ENCODE measurements at places on chromosomes 5 and 9. TPM values are rescaled to one million over a fixed set of nuclear protein-coding genes. Genes with fewer than 3 reads are reported as not detected.

CAMK2A gene
- total RNA-seq, result 2.0 TPM

DOLPP1 gene
- 25.3 TPM for total RNA-seq

PCDHA9 gene
- under 0.01 TPM for total RNA-seq

TRPM6 gene
- under 0.01 TPM for total RNA-seq

CKMT2 gene
- 0.29 TPM for total RNA-seq

ZNF622 gene
- 44.2 TPM for total RNA-seq

NR5A1 gene
- total RNA-seq, result not detected

DBH gene
- not detected for total RNA-seq

C5orf34 gene
- 12.0 TPM for total RNA-seq

GPR21 gene
- 1.4 TPM for total RNA-seq

BTNL9 gene
- not detected for total RNA-seq

BHMT2 gene
- total RNA-seq, result 1.1 TPM

JMY gene
- 15.1 TPM for total RNA-seq

RGP1 gene
- 17.1 TPM for total RNA-seq

PCDHGA12 gene
- 30.0 TPM for total RNA-seq

CACNA1B gene
- under 0.01 TPM for total RNA-seq

PCDHA5 gene
- total RNA-seq, result not detected

ADRB2 gene
- total RNA-seq, result 2.3 TPM

NME5 gene
- total RNA-seq, result not detected

CCDC187 gene
- total RNA-seq, result not detected

SPATA6L gene
- 0.43 TPM for total RNA-seq

RMRP gene
- total RNA-seq, result 27,284 TPM

NUDT12 gene
- 7.4 TPM for total RNA-seq

Measured in placental pericyte (primary cell).